CD4-positive, alpha-beta T cell treated with Interleukin-4 for 1 hour (primary cell): ENCODE measurements at places on chromosomes 2 and 18.

- DNase-seq: no peak
Observed at GRCh38 chr18:43581936-43582519, 304.7 kb upstream of the SYT4 start.

DNA sequence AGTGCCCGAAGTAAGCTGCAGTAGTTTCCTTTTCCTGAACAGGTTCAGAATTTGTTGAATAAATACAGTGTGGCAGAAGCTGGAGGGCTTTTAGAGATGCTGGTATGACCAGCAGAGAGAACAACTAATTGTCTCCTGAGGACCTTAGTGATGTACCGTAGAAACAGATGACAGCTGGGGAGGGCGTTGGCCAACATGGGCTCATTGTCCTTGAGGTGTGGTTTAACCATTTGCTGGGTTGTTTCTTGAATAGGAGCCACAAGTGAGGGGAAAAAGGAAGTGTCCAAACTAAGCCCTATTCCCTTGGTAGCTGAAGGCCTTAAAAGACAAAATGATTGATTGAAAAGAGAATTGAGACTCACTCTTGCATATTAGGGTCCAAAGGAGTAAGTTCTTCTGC lies 11.7 kb upstream of the FAM228A start:
- no peak for DNase-seq

- DNase-seq: no peak
Observed at GRCh38 chr2:238019962-238020361, 40.8 kb upstream of the SCLY start.

GRCh38 chr2:8872821-8873432 lies 35.5 kb upstream of the KIDINS220 start:
- DNase-seq: peak; percentile 26

GRCh38 chr2:86375623-86376022 lies 38.2 kb upstream of the REEP1 start:
- no peak for DNase-seq

DNA sequence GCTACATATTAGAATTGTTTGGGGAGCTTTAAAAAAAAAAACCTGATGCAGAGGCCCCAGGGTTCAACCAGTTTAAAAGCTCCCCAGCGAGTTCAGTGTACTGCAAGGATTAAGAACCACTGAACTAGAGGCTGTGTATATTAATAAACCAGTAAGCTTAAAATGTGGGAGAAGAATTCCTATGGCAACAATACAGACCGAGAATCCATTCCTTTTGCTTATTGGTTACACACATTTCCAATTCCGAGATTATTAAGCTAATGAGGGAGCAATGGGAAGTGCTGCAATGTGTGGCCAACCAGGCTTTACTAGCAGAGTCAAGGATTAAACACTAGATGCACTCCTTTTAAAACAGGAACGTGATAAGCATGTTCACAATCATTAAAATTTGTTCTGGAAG lies 204.4 kb downstream of the TDRD15 start:
- DNase-seq: no peak

GRCh38 chr2:60984720-60985119 lies 32.8 kb upstream of the PEX13 start:
- no peak for DNase-seq
